ENCODE measurements at places on chromosomes 5 and 9.
A peak's percentile ranks its signal among the peaks of the same experiment; 100 is the strongest.

- no peak for DNase-seq
These were observed 5.1 kb downstream of the EEIG1 start for GRCh38 chr9:127975376-127976315.

DNA sequence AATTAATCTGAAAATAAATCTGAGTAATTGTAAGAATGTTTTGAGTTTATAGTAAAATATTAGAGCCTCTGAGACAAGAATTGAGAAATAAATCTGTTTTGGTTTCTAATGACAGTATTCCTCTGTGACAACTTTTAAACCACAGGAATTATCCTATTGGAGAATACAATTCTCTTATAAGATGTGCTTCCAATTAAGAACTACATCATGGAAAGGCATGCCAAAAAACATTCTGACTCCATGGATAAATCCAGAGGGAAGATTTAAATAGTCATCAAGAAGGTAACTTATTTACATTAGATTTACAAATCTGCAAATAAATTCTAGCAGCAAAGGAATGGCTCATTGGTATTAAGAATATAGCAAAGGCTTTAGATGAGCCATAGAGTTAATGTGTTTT, 178.3 kb upstream of the ACOT12 start:
- DNase-seq: no peak

DNA sequence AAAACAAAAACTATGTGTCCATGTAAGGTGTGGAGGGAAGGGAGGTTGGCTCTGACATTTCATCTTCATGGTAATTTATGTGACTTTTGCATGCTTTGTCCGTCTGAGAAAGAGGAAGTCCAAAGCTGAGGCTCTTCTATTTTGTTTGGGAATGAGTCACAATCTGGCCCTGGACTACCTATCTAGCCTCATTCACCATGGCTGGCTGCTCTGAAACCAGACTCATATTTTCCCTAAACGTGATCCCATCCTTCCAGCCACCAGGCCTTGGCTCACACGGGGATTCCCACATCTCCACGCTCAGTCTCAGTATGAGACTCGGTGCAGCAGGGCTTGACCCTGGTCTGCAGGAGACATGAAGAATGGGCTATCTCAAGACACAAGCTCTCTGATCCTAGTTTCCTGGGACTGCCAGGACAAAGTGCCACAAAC, 672.8 kb downstream of the ACTL7B start:
- peak; percentile 72 for DNase-seq

DNA sequence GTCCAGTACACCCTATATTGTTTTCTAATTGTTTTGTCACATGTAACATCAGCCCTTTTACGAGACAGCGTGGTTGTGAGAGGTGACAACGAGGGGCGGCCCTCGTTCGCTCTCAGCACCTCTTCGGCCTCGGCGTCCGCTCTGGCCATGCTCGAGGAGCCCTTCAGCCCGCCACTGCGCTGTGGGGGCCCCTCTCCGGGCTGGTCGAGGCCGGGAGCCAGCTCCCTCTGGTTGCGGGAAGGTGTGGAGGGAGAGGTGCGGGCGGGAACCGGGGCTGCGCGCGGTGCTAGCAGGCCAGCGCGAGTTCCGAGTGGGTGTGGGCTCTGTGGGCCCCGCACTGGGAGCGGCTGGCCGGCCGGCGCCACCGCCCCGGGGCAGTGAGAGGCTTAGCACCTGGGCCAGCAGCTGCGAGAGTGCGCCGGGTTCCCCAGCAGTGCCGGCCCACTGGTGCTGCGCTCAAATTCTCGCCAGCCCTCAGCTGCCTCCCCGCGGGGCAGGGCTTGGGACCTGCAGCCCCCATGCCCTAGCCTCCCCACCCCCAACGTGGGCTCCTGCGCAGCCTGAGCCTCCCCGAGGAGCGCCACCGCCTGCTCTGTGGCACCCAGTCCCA, 145.0 kb downstream of the PSAT1 start:
- DNase-seq: no peak
